ENCODE measurements at places on chromosomes 6 and 20. TPM values are rescaled to one million over a fixed set of nuclear protein-coding genes. Genes with fewer than 3 reads are reported as not detected.
A peak's percentile ranks its signal among the peaks of the same experiment; 100 is the strongest.

HMGCLL1 gene
- 0.96 TPM for total RNA-seq

DNA sequence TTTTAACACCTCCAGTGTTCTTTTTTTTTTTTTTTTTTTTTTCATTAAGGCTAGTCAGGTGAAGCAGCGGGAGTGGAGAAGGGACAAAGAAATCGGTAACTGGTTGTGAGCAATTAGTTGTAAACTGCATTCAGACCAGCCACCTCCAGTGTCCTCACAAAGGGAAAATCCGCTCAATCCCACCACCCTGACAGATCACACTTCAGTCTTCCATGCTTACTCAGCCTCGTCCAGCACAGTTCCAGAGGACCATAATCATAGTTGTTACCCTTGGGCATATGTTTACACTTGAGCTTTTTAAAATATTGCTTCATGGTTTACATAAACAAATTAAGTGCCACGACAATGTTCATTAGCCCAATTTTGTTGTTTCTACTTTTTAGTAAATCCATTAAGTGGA, 10.2 kb downstream of the DYNLRB1 start:
- H3K36me3 ChIP-seq, result peaks cover 23% of the 10 kb centered on the region
- no peak overlapping the region for H3K4me3 ChIP-seq
- H3K27me3 ChIP-seq, result no peaks in the 10 kb centered on the region
- peaks cover 18% of the 10 kb centered on the region for H3K4me1 ChIP-seq

DNA sequence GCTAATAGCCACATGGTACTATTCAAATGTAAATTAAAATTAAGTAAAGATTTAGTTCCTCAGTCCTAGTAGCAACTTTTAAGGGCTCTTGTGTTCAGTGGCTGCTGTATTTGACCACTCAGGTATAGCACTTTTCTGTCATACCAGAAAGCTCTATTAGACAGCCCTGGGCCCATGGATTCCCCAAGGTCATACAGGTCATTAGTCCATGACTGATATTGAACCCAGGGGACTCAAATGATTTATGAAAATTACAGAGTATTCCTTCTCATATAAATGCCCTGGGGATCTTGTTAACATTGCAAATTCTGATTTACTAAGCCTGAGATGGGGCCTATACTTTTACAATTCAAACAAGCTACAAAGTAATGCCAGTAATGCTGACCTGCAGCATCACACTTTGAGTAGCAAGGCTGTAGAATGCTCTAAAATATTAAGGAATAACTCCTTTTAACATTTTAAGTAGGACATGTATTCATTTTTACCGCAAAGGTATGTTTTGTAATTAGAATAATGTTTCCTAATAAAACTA, 29.6 kb downstream of the RNF217 start:
- H3K27me3 ChIP-seq, result no peaks in the 10 kb centered on the region
- no peak overlapping the region for H3K27ac ChIP-seq
- H3K36me3 ChIP-seq, result peaks cover 6% of the 10 kb centered on the region
- H3K4me1 ChIP-seq, result peaks cover 14% of the 10 kb centered on the region
- H3K4me3 ChIP-seq, result no peak overlapping the region

- H3K36me3 ChIP-seq, result peaks cover 35% of the 10 kb centered on the region
- DNase-seq, result no peak
- peak overlapping the region; percentile 91 for H3K4me3 ChIP-seq
- peak overlapping the region; percentile 100 for H3K27ac ChIP-seq
These were observed 1.2 kb downstream of the SYNCRIP start for GRCh38 chr6:85641522-85641896.

DNA sequence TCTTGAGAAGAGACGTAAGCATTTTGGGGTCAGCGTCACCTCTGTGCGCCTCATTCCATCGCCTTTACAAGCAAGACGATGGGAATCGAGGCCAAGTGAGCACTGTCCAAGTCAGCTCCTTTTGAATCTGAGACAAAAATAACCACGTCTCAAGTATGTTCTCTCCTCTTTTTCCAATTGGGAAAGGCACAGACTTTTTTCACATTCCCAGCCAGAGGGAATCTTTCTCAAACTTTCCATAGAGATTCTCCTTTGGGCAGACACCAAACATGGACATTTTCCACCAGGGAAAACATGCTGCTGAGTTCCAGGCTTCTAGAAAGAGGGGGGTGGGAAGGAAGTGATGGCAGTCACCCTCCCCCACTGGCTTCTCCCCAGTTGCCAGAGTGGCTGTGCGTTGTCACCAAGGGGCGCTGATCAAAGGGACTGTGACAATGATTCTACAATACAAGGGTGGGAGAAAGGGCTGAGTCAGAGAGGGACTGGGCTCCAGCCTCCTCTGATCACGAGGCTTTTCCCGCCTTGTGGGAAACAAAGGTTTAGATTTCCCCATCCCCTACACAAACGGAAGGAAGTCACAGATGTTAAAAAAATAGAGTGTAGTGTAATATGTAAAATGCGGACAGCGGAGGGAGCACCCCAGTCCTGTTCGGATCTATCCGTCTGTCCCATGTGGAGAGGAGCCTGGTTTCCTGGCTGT, 281.9 kb upstream of the RNF24 start:
- H3K27ac ChIP-seq, result no peak overlapping the region
- H3K4me1 ChIP-seq, result no peaks in the 10 kb centered on the region
- H3K4me3 ChIP-seq, result no peak overlapping the region
- H3K27me3 ChIP-seq, result peaks cover 7% of the 10 kb centered on the region

Data from progenitor cell of endocrine pancreas (in vitro differentiated cells).